ENCODE measurements at places on chromosomes 12 and 14.

DNA sequence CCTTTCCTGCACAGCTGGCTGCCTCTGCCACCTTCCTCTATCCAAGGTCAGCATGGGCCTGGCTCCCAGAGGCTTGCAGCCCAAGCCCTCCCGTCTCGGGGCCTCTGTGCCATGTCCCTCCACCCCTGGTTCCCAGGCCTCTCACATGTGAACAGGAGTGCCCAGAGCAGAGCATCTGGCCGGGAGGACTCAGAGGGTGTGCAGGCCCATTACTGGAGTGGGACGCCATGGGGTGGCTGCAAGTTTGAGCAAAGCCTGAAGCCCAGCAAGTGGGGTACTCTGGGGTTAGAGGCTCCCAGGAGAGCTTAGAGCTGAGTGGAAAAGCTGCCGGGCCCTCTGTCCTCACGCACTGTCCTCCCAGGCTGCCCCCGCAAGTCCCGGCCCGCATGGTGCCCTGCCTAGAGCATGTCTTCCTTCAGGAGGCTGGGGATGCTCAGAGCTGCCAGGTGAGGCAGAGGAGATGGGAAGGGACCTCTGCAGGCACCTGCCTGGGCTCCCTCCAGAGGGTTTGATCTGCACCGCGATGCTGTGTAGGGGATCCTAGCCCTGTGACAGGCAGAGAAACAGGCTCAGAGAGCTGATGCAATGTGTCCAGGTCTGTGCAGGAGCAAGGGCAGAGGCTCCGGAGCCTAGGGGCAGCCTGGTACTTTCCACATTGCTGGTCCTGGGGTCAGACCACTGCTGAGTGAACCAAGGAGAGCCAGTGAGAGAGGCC, 39.8 kb downstream of the DIO3 start:
- no peak for DNase-seq

GRCh38 chr12:4331221-4331620, 10.2 kb downstream of the TIGAR start:
- no peak for DNase-seq

DNA sequence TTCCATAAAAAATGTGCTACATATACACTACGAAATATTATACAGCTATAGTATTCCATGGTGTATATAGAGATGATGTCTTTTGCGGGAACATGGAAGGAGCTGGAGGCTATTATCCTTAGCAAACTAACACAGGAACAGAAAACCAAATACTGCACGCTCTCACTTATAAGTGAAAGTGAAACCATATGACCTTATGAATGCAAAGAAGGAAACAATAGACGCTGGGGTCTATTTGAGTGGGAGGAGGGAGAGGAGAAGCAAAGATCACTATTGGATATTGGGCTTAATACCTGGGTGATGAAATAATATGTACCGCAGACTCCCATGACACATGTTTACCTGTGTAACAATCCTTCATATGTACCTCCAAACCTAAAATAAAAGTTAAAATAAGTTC, 142.8 kb downstream of the LRFN5 start:
- no peak for DNase-seq

DNA sequence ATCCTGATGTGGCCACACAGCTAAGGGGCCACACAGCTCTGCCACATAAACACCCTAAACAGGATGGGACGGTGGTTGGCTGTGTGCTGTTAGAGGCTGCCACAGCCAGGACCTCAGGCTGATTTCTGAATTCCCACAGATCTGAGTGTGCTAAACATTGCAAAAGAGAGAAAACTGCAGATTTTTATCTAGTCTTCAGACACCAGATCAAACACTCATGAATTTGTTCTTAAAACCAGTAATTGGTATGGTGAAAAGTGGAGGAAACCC, 190.7 kb downstream of the MON2 start:
- DNase-seq: no peak

DNA sequence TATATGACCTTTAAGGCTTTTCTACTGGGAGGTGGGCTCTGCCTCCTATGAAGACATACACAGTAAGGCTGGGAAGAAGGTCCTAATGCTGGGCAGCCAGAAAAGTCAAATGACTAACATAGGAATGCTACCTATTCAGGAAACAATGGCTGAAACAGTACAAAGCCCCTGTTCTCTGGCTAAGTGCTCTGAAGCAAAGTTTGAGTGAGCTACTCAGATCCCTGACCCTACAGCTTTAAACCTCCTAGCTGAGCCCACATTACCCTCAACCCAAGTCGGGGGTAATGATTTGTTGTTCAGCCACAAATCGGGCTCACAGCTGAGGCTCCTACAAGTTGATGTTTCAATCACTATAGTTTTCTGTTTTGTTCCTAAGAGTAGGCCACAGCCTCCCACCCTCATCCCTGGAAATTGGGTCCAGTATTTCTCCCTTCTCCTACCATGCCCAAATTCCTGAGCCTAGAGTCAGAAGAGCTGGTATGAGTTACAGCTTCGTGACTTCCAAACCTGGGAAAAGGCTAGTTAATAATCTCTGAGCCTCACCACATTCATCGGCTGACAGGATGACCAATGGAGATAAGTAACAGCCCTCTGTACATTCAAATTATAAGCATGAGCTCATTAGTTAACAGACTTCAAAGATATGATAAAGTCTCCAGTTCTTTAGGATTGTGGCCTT, 46.5 kb downstream of the BTBD7 start:
- DNase-seq: no peak

DNA sequence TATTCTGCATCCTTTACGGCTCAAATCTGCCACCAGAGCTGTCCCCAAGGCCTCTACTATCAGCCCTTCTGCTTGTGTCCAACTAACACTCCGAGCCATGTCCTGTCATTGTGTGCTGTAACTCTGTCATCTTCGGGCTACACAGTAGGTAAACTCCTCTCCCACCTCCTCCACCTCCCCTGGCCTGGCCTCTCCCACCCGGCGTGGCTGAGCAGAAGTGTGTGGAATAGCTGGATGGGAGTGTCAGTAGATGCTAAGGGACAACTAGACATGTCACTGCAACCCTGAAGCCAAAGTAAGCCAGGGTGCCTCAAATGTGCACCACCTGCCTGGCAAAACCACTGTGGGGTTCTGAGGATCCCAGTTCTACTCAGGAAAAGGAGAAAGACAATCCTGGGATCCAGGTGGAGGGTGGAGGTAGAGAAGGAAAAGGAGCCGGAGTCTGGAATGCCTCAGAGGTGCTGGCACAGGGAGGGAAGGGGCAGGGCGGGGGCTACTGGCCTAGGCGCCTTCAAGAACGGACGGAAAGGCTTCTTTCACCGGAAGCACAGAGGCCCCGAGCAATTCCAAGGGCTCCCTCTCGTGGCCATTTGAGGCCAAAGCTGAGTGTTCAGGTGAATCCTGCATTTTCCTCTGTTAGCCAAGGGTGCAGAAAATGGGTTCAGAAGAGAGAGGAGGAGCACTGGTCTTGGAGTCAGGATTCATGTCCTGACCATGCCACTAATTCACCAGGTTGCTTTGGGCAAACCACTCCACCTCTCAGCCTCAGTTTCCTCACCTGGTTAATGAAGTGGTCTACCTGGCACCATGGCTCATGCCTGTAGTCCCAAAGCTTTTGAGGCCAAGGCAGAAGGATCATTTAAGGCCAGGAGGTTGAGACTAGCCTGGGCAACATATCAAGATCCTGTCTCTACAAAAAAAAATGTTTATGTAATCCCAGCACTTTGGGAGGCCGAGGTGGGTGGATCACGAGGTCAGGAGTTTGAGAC, 20.5 kb upstream of the FAM181A start:
- DNase-seq: peak; percentile 14

- no peak for DNase-seq
These were observed 21.2 kb upstream of the RNASE12 start for GRCh38 chr14:20612403-20612802.

DNA sequence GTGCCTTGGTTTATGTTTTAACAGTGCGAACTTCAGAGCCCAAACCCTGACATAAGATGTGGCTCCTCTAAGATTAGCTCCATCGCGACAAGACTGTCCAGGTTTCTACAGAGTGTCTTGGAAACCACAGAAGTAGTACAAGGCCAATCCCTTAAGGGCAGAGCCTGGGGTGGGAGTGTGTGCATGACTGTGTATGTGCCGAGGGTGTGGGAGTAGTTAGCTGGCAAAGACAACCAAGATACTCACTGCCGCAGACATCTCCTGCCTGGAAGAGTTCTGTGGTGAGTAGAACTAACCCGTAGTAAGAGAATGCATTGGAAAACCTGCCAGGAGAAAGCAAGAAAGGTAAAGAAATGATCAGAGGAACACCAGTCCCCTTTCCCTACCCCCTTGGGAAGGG, 54.1 kb downstream of the DAO start:
- no peak for DNase-seq

DNA sequence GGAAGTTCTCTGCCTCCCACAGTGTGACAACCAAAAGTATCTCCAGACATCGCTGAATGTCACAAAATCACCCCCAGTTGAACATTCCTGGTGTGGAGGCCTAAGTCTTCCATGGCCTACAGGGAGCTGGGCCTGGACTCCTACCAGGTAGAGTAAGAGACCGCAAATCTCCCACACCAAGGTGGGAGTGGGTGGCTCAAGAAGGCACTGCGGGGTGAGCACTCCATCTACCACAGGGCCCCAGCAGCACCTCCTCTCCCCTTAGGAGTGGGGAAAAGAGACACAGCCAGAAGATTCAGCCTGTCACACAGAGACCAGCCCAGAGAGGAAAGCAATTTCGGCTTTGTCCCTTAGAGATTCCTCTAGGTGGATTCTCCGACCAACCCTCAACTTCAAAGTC, 25.5 kb downstream of the LRTM2 start:
- no peak for DNase-seq

- no peak for DNase-seq
These were observed 14.1 kb downstream of the KLRF2 start for GRCh38 chr12:9895215-9895971.

GRCh38 chr12:91562476-91562875, 379.9 kb upstream of the DCN start:
- no peak for DNase-seq

GRCh38 chr12:95017482-95017881, 14.0 kb upstream of the NDUFA12 start:
- no peak for DNase-seq

- DNase-seq: peak; percentile 66
These were observed 107.4 kb upstream of the NAV3 start for GRCh38 chr12:77723308-77723707.

GRCh38 chr12:65958456-65958855, 134.2 kb downstream of the HMGA2 start:
- DNase-seq: no peak

- no peak for DNase-seq
These were observed 76.1 kb downstream of the RASSF8 start for GRCh38 chr12:26034371-26035142.

- no peak for DNase-seq
These were observed 63.3 kb downstream of the ZFP36L1 start for GRCh38 chr14:68729556-68729955.

- DNase-seq: no peak
These were observed 53.1 kb downstream of the TSPAN11 start for GRCh38 chr12:30979371-30980259.

DNA sequence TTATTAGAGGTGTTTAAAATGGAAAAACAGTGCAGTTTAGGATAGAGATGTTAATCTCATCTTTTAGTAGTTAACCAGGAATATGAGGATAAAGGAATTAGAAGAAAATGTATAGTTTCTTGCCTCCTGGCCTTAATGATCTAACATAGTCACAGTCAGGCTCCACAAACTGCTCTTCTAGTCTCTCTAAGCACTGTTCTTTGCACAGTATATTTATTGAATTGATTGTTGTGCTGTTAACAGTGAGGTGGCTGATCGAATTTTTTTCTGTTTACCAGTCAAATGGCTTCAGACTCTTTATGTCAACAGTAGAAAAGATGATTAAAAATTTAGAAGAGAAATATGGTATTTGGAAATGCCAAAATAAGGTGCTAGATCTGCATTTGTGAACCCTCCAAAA, 37.8 kb downstream of the ATF7IP start:
- no peak for DNase-seq

- no peak for DNase-seq
These were observed 91.2 kb downstream of the WNK1 start for GRCh38 chr12:843609-844008.

- no peak for DNase-seq
These were observed 135.0 kb downstream of the NCOR2 start for GRCh38 chr12:124432376-124432775.

DNA sequence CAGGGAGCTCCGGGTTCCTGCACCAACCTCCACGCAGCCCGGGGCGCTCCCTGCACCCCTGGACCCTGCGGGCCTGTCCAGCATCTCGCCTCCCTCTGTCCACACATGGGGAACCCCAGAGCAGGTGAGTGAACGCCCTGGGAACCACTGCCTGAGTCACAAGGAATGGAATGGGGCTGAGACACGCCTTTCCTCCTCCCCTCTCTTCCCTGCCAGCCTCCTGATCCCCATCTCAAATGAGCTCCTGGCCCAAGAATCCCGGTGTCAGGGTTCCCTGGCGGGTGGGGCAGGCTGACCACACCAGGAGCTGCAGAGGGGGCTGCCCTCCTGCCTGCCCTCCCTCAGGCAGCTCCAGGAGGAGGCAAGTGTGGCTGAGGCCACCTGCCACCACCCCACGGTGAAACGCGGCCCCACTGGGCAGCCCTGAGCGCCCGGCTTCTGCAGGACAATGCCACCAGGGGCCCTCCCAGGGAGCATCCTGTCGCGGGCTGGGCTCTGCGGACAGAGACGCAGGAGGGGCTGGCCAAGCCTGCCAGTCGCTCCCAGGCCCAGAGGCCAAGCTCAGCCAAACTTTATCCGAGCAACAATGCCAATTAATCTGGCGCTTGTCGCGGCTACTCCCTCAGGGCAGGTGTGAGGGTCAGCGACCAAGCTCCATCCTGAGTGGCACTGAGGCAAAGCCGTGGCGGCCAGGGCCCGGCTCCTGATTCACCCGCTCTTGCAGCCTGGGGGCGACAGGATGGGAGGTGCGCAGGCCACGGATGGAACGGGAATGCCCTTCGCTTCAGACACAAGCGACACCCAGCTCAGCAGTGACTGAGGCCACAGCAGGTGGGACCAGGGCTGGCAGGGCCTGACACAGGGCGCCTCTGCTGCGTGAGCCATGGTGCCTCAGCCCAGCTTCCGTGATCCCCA, 44.3 kb downstream of the GALNT9 start:
- DNase-seq: no peak

- DNase-seq: no peak
These were observed 58.0 kb upstream of the CCDC175 start for GRCh38 chr14:59634617-59635016.

GRCh38 chr12:18414671-18415070, 153.4 kb downstream of the PIK3C2G start:
- no peak for DNase-seq

GRCh38 chr14:75372260-75372659, 55.6 kb upstream of the JDP2 start:
- no peak for DNase-seq

GRCh38 chr14:30798516-30798915, 75.8 kb upstream of the COCH start:
- DNase-seq: no peak

- no peak for DNase-seq
These were observed 35.0 kb upstream of the MDM1 start for GRCh38 chr12:68367116-68367515.

DNA sequence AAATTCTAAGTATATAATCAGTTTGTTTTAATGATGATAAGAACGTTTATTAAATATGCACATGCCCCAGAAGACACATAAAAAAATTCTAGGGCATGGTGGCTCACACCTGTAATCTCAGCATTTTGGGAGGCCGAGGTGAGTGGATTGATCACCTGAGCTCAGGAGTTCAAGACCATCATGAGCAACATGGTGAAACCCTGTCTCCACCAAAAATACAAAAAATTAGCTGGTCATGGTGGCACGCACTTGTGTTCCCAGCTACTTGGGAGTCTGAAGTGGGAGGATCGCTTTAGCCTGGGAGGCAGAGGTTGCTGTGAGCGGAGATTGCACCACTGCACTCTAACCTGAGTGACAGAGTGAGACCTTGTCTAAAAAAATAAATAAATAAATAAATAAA, 4.0 kb downstream of the CD69 start:
- DNase-seq: no peak

All from LNCaP clone FGC (cell line).